ENCODE measurements at places on chromosomes 6 and 20.

DNA sequence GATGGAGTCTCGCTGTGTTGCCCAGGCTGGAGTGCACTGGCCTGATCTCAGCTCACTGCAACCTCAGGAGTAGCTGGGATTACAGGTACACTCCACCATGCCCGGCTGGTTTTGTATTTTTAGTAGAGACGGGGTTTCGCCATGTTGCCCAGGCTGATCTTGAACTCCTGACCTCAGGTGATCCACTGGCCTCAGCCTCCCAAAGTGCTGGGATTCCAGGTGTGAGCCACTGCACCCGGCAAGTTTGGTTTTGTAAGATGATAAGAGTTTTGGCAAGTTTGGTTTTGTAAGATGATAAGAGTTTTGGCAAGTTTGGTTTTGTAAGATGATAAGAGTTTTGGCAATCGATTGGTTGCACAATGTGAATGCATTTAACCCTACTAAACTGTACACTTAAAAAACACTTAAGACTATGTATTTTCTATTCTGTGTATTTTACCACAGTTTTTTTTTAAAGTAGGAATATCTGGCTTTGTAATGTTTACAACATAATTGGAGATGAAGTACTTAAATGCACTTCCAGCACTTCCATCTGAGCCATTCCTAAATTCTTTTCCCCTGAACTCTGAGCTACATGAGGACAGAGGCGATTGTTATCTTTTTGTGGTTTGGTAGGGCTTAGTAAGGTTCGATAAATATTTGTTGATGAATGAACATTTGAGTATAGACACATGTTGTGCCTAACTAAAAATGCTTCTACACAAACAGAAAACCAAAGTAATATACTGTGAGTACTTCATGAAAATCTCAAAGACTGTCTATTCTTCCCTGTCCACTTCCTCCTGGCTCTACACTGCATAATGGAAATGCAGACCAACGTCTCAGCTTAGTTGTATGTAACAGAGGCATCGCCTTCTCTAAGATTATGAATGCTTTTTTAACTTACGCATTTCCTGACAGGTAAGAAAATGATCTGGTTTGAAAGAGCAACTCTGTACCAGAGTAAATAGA, 18.8 kb downstream of the SAMHD1 start:
- peak; percentile 76 for DNase-seq

GRCh38 chr6:99563056-99563723, 5.3 kb downstream of the CCNC start:
- no peak for DNase-seq

DNA sequence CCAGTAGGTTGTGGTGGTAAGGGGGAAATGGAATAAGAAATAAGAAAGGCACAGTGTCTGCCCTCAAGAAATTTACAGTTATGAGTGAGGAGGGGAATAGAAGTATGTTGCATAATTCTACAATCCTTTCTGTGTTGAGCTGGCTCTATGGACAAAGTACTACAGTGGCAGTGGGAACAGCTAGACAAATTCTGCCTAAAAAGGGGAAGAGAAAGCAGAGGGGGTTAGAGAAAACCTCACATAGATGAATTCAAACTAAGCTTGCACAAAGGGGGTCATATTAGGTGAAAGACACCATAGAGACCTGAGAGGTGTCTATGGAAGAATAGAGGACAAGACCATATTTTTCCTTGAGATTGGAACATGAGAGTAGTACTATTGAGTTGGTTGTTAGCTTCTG, 146.9 kb upstream of the VGLL2 start:
- no peak for DNase-seq

- DNase-seq, result no peak
These were observed 18.7 kb downstream of the SRXN1 start for GRCh38 chr20:634148-634925.

DNA sequence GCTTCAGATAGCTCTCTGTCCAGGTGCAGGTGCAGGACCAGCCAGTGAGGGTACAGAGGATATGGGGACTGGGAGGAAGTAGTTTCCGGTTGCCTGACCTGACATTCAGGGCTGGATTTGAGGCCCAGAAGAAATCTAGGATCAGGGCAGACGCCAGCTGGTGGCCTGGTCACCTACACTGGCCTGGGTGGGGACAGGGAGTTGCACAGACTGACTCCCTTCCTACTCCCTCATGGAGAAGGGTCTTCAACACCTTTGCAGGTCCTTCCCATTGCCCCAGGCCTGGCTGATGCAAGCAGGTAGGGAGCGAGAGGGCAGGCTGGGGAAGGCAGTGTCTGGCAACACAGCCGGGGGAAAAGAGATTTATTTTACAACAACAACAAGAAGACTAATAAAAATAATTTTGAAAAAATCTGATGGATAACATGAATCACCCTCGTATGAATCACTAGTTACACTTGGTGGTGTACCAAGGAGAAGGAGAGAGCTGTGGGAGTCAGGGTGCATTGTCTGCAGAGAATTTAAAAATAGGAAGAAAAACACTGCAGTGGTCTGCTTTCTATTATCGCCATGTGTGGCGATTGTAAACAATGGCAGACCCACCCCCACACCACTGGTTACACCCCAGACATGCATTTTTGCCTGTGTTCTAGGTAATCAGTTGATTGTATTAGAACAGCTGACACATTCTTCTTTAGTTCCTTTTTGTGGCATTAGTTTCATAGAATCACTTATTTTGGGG, 62.3 kb upstream of the SNX9 start:
- no peak for DNase-seq

DNA sequence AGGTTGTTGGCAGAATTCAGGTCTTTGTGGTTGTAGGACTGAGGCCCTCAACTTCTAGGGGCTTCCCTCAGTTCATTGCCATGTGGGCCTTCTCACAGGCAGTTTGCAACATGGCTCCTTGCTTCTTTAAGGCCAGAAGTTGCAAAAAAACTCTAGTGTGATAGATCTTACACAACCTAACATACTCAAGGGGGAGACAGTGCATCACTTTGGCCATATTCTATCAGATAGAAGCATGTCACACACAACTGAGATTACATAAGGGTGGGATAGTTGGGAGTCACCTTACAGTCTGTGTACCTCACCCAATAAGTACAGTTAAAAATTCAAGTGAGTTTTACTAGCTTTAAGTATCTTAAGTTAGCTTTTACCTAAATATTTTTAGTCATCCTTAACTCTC, 1.6 kb downstream of the SIRPD start:
- no peak for DNase-seq

- no peak for DNase-seq
These were observed 777.5 kb downstream of the MAFB start for GRCh38 chr20:39911497-39911896.

DNA sequence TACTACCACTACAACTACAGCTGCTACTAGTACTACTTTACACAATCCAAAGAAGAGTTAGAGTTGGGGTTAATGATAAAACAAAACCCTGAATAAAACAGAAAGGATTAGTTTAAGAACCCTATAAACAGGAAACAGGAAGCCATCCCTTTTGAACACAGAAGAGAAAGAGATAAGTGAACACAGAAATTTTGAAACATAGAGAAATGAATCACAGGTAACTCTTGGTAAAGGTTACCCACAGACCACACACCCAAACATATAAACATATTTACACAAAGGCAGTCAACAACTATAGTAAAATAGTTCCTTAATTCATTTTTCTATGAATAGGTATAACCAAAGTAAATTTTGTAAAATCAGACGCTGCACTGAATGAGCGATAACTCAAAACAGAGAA, 98.1 kb downstream of the RNGTT start:
- no peak for DNase-seq

DNA sequence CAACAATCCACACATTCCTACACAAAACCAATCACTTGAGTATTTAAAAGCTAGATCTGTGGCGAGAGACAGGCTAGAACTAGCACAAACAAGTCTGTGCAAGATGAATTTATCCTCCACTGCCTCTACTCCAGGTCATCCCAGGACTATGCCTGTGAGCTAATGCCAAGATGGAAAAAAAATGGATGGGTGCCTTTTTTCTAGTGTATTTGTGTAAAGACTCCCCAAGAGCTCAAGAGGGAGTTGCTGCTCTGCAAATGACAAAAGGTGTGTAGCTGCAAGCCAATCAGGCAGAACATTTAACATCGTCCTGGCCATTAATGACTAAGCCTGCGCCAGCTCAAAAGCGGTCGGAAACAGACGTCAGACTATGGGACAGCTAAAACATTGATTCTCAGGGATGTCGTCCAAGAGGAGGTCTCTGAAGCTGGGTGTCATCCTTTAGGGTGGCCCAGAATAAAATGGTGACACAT, 21.9 kb downstream of the ATXN1 start:
- DNase-seq, result peak; percentile 29

DNA sequence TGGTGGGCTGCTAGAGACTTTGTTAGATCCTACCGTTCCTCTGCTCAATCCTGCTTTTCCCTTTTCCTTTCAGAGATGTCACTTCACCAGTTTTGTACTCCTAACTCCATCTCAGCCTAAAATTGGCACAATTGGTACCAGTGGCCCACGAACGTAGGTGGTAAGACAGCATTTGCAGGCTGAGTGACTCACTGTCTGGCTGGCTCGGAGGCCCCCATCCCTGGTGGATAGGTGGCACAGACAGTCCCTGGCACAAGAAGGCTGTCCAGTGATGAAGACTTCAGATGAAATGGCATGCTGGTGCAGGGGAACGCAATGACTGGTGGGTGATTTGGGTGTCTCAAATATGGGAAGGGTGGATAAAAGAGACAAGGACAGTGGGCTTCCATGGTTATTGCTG, 11.1 kb downstream of the HEBP2 start:
- DNase-seq, result no peak

DNA sequence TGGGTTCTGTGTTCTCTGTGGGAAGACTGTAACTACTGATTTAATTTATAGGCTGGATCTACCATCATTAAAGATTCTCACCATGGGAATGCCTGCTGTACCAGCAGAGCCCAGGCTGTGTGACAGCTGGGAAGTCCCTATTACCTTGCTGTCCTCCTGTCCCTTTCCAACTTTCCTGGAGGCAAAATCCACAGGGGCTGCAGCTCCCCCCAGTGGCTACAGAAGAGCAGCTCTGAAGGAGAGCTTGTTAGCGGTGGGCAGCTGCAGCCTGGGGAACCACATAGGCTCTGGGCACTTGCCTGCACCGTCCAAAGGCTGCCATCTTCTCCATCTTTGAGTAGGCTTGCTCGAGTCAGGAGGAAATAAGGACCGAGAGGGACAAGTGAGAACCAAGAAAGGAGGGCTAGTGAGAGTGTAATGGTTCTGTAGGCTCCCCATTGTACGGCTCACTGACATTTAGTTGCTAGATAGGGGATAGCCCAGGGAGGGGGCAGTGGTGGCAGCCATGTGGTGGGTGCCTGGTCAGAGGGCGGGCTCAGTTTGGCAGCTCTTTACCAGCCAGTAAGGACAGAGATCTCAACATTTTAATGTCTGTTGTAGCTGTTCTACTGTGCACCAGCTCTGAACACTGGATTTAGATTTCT, 155.1 kb upstream of the MLIP start:
- peak; percentile 79 for DNase-seq

- DNase-seq, result no peak
These were observed 43.0 kb downstream of the PDYN start for GRCh38 chr20:1950836-1951235.

DNA sequence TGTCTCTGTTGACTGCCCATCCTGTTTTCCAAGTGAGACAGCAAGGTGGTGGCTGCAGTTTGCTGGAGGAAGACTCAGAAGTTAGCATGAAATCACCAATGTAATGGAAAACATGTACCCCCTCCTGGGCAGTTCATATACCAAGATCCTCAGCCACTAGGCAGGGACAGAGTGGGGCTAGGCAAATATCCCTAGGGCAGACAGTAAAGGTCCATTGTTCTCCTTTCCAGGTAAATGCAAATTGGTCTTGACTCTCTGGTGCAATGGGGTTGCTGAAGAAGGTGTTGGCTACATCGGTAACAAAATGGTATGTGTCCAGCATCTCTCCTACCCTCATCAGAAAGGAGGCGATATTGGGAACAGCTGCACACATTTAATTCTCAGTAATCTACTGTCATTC, 233.6 kb upstream of the SOX4 start:
- no peak for DNase-seq

DNA sequence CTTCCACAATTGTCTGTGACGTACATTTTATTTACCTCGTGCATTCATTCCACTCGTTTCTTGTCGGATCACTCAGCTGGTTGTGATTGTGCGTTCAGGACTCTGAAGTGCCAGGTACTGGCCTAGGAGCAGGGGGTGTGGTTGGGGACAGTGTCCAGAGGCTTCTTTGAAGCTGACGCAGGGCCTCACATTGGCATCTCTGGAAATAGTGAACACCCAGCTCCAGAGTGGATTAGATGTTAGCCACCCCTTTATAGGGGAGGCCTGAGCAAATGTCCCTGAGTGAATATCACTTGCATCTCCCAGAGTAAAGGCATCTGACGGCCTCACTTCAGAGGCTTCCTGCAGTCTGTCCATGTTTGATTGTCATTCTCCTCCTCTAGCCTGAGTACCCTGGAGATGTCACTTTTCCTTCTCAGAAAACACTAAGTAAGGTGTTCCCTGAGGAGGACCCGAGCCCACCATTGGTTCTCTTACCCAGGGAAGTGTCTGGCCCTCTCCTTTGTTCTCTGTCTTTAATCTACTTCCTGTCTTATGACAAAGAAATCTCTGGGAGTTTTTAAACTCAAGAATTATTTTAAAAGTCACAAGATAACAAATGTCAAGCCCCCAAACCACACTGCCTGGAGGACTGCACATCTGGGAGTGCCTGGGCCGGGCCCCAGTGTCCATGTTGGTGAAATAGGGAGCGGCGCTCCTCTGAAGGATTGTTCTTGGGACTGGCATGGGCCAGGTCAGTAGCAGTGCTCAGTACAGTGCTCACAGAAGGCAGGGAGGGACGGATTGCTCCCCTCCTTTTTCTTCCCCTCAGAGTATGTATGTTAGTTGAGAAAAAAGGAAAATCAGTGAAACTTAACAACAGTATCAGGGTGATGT, 10.8 kb downstream of the STX16 start:
- no peak for DNase-seq

- DNase-seq, result no peak
These were observed 136.3 kb downstream of the TFAP2C start for GRCh38 chr20:56765172-56766073.

- no peak for DNase-seq
These were observed 83.8 kb downstream of the SASH1 start for GRCh38 chr6:148426317-148426977.

DNA sequence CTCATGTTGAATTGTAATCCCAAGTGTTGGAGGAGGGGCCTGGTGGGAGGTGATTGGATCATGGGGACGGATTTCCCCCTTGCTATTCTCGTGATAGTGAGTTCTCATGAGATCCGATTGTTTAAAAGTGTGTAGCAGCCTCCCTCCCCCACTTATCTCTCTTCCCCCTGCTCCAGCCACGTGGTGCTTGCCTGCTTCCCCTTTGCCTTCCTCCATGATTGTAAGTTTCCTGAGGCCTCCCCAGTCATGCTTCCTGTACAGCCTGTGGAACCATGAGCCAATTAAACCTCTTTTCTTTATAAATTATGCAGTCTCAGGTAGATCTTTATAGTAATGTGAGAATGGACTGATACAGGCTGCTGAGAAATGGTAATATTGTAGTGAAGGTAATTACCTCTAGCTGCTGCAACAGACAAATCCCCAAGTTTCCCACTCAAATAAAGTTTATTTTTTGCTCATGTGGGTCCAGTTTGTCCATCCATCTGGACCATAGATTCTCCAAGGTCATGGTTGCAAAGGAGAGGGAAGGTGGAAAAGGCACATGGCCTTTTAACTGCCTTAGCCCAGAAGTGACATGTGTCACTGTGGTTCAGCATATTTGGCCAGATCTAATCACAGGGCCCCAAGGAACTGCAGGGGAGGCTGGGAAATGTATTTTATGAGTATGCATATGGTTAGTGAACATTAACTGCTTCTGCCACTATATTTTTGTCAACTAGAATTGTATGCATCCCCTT, 89.2 kb downstream of the TRMT11 start:
- DNase-seq, result no peak

Data from HepG2 (cell line).